ENCODE measurements at places on chromosomes 13 and 19. TPM values are rescaled to one million over a fixed set of nuclear protein-coding genes. Genes with fewer than 3 reads are reported as not detected.

The KLK15 gene
- total RNA-seq, result not detected

DNA sequence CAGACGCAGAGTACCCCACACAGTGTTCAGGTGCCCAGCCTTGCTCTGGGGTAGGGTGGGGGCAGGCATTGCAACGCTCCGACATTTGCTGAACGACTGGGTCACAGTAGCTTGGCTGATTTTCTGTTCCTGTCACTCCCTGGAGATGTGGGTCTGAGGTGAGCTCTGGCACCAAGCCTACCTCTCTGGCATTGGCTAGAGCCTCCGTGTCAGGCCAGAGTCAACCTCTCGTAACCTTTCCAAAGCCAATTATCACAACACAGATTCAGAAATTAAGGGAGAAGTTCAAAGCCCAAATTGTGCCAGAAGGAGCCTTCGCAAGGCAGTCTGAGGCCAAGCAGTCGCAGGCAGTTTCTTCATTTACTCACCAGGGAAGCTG lies 117.2 kb downstream of the IRS2 start:
- no peaks in the 10 kb centered on the region for H3K27me3 ChIP-seq
- no peak for DNase-seq
- no peak overlapping the region for H3K27ac ChIP-seq
- H3K4me1 ChIP-seq, result no peaks in the 10 kb centered on the region
- H3K36me3 ChIP-seq, result no peaks in the 10 kb centered on the region
- no peak overlapping the region for H3K4me3 ChIP-seq

DNA sequence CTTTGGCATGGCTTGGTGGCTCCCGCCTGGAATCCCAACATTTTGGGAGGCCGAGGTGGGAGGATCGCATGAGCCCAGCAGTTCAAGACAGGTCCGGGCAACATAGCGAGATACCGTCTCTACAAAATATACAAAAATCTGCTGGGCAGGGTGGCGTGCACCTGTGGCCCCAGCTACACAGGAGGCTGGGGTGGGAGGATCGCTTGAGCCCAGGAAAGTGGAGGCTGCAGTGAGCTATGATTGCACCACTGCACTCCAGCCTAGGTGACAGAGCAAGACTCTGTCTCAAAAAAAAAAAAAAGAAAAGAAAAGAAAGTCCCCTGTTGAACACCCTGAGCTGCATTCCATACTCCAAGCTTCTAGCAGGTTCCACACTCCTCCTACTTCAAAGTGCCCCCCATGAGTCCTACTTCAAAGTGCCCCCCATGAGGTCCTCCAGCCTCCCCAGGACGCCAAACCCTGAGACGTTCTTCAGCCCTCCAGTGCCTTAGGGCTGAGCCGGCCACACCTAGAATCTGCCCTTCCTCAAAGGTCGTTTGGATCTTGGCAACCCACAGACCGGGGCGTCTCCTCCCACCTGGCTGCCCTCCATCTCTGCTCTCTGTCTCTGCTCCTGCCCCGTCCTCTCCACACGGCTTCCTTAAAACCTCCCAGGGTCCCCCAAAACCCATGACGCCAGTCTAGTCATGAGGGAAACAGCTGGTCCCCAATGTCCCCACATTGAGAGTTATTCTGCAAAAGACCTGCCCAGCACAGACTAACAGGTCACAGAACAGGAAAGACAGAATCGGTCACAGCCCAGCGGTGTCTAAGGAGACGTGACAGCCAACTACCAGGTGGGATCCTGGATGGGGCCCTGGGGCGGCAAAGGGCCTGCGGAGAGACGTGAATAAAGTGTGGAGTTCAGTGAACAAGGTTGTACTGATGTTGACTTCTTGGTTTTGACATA lies 4.8 kb downstream of the TJP3 start:
- no peak overlapping the region for H3K4me3 ChIP-seq
- H3K4me1 ChIP-seq, result no peaks in the 10 kb centered on the region
- H3K36me3 ChIP-seq, result no peaks in the 10 kb centered on the region

The ZNF563 gene
- not detected for total RNA-seq

GRCh38 chr19:18847549-18848463 lies 16.0 kb downstream of the UPF1 start:
- no peaks in the 10 kb centered on the region for H3K27me3 ChIP-seq
- peaks cover 29% of the 10 kb centered on the region for H3K36me3 ChIP-seq
- peak overlapping the region; percentile 81 for H3K27ac ChIP-seq
- H3K4me3 ChIP-seq, result no peak overlapping the region
- DNase-seq, result no peak
- peaks cover 23% of the 10 kb centered on the region for H3K4me1 ChIP-seq

GRCh38 chr19:16041299-16041990 lies 34.9 kb upstream of the TPM4 start:
- no peak for DNase-seq
- peaks cover 3% of the 10 kb centered on the region for H3K4me1 ChIP-seq
- no peaks in the 10 kb centered on the region for H3K27me3 ChIP-seq

DNA sequence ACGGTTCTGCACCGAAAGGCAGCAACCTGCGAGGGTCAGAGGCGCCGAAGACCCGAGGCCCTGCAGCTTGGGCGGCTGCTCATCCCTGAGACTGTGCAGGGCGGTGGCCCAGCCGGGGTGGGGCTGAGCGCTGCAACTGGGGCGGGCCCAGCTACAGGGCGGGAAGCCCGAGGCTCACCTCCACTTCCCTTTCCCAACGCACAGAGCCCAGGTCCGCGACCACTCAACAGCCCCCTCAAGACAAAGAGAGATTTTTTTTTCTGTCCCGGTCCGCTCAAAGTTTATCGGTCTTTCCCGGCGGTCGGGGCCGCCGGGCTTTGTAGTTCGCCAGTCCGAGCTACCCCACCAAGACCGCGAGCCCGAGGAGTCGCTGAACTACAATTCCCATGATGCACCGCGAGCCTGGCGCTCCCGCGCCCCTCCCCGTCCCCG lies 573 bp downstream of the KATNAL1 start:
- DNase-seq, result peak; percentile 94
- H3K27ac ChIP-seq, result peak overlapping the region; percentile 90
- no peaks in the 10 kb centered on the region for H3K27me3 ChIP-seq
- no peaks in the 10 kb centered on the region for H3K36me3 ChIP-seq
- peak overlapping the region; percentile 91 for H3K4me3 ChIP-seq

The DDX39A gene
- 83.4 TPM for total RNA-seq

DNA sequence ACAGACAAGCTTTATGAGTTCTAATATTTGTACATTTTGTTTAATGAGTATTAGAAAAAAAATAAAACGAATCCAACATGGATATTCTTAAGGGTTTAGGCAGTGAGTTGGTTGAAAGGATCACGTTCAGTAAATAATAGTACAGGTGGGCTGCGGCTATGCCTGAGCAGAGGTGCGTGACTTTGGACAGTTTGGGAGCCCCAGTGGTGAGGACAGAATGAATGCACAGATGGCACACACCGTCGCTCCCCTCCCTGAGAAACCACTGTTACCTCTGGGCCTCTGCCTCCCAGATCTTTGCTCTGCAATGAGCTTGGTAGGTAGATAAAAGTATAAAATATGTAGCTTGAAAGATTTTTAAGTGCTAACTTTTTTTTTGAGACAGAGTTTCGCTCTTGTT lies 153.3 kb downstream of the SIPA1L3 start:
- no peaks in the 10 kb centered on the region for H3K36me3 ChIP-seq
- H3K27ac ChIP-seq, result no peak overlapping the region
- H3K4me3 ChIP-seq, result no peak overlapping the region
- no peaks in the 10 kb centered on the region for H3K4me1 ChIP-seq
- no peak for DNase-seq
- no peaks in the 10 kb centered on the region for H3K27me3 ChIP-seq

DNA sequence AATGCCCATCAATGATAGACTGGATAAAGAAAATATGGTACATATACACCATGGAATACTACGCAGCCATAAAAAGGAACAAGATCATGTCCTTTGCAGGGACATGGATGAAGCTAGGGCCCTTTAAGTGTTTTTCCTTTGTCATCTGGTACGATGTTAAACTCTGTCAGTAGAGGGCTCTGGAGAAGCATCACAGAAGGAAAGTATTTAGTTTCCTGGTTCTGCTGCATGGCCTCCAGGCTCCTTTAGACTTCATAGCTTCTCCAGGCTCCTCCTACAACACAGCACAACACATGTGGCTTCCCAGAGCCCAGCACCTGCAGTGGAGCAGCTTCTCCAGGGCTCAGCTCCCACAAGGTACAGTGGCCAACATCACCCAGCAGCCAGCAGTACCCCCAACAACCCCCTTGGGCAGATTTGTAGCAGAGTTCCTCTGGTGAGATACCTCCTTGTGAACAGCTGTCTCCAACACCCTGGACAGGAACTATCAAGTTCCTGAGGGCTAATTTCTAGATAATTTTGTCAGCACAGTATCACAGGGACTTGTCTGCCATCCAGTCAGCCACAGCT lies 63.4 kb downstream of the KCTD12 start:
- no peaks in the 10 kb centered on the region for H3K36me3 ChIP-seq
- H3K4me1 ChIP-seq, result no peaks in the 10 kb centered on the region
- H3K27me3 ChIP-seq, result no peaks in the 10 kb centered on the region
- no peak overlapping the region for H3K27ac ChIP-seq
- DNase-seq, result no peak

The ZNF497 gene
- not detected for total RNA-seq

DNA sequence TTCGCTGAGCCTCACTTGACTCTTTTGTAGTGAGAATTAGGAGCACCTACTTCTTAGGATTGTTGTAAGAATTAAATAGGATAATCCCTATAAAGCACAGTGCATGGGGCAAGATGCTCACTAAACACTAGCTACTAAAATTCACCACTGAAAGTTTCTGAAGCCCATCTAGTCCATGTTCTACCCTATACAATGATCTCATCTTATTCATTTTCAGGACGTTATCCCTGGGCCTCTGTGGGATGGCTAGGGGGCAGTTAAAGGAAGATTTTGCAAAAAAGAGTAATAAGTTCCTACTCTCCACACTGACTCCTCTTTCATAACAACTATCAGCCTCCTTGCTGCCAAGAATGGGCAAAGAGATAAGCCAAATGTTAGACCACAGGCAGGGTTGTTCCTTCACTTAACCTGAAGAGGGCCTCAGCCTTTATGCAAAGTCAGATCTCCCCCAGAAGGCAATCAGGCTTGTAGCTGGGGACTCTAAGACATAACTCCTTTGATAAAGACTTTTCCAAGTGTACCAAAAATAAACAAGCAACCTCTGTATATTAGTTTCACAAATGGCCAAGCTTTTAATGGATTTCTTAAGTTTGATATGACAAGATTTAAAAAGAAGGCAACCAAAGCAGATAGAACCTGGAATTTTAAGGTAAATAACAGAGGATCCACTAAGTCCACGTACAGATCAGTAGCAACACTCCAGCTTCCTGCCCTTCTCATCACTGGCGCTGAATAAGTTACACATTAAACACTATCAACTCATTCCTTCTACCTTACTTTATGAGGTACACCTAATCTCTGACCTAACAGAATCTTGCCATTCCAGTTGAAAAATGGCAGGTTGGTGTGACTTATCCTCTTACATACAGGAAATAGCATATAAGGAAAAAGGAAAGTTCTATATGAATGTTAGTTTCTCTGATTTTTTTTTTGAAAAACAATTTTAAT lies 44.4 kb downstream of the ELF1 start:
- no peaks in the 10 kb centered on the region for H3K27me3 ChIP-seq
- H3K4me3 ChIP-seq, result no peak overlapping the region
- H3K27ac ChIP-seq, result no peak overlapping the region
- DNase-seq, result no peak
- no peaks in the 10 kb centered on the region for H3K36me3 ChIP-seq
- H3K4me1 ChIP-seq, result peaks cover 47% of the 10 kb centered on the region
